Activated naive CD4-positive, alpha-beta T cell treated with anti-CD3 and anti-CD28 coated beads, Interleukin-2, amount 10 ng/mL, durations not matched to agents 5 hours and 36 hours (primary cell): ENCODE measurements at places on chromosomes 1 and 21. TPM values are rescaled to one million over a fixed set of nuclear protein-coding genes. Genes with fewer than 3 reads are reported as not detected.

The MATN1 gene
- not detected for total RNA-seq

The LRRC53 gene
- total RNA-seq = not detected

The SOX13 gene
- 0.50 TPM for total RNA-seq

The SUSD4 gene
- total RNA-seq = 1.2 TPM

The PLD5 gene
- total RNA-seq = not detected

The DPT gene
- not detected for total RNA-seq

The RAB3B gene
- total RNA-seq = 0.08 TPM

The KRTAP13-2 gene
- not detected for total RNA-seq

The SFN gene
- total RNA-seq = 5.6 TPM

The PEAR1 gene
- 0.31 TPM for total RNA-seq

The TDRD5 gene
- not detected for total RNA-seq

The AZIN2 gene
- total RNA-seq = 6.6 TPM

The CYP4X1 gene
- total RNA-seq = not detected

The SPRR2G gene
- total RNA-seq = not detected

The S100A3 gene
- not detected for total RNA-seq

The RBP7 gene
- total RNA-seq = not detected

The OR14K1 gene
- total RNA-seq = not detected

The MARK1 gene
- not detected for total RNA-seq

The NUCKS1 gene
- 178 TPM for total RNA-seq

The GJB5 gene
- total RNA-seq = not detected

The PCBP3 gene
- 3.8 TPM for total RNA-seq

The CD1C gene
- total RNA-seq = not detected
